CD4-positive, alpha-beta memory T cell (primary cell): ENCODE measurements at places on chromosomes 16 and 17. TPM values are rescaled to one million over a fixed set of nuclear protein-coding genes. Genes with fewer than 3 reads are reported as not detected.

HSD11B2 gene
- not detected for total RNA-seq

KRTAP17-1 gene
- not detected for total RNA-seq

ATAD5 gene
- total RNA-seq = 4.5 TPM

EFCAB13 gene
- total RNA-seq = 18.7 TPM

IFT20 gene
- 43.6 TPM for total RNA-seq

GRCh38 chr17:66843627-66844026, 8.7 kb downstream of the CACNG5 start:
- H3K27ac ChIP-seq = no peak overlapping the region
- no peaks in the 10 kb centered on the region for H3K4me1 ChIP-seq
- no peak overlapping the region for H3K4me3 ChIP-seq
- no peak for DNase-seq
- no peaks in the 10 kb centered on the region for H3K36me3 ChIP-seq

XYLT1 gene
- total RNA-seq = 48.5 TPM

NXPH3 gene
- total RNA-seq = not detected

- H3K4me3 ChIP-seq = no peak overlapping the region
- no peaks in the 10 kb centered on the region for H3K36me3 ChIP-seq
- H3K4me1 ChIP-seq = no peaks in the 10 kb centered on the region
These were observed 79.7 kb downstream of the VAT1L start for GRCh38 chr16:77868052-77868451.

- H3K36me3 ChIP-seq = no peaks in the 10 kb centered on the region
- H3K27me3 ChIP-seq = no peaks in the 10 kb centered on the region
- no peak overlapping the region for H3K27ac ChIP-seq
These were observed 13.3 kb downstream of the JPH3 start for GRCh38 chr16:87615621-87616041.

TERF2IP gene
- 108 TPM for total RNA-seq

- H3K27me3 ChIP-seq = no peaks in the 10 kb centered on the region
- no peaks in the 10 kb centered on the region for H3K36me3 ChIP-seq
- H3K4me3 ChIP-seq = no peak overlapping the region
- no peak overlapping the region for H3K27ac ChIP-seq
- DNase-seq = no peak
These were observed 48.9 kb downstream of the SLFN5 start for GRCh38 chr17:35291802-35292201.

PRR35 gene
- total RNA-seq = not detected

ATP6V0C gene
- total RNA-seq = 125 TPM

- no peak overlapping the region for H3K27ac ChIP-seq
- no peaks in the 10 kb centered on the region for H3K27me3 ChIP-seq
- no peak overlapping the region for H3K4me3 ChIP-seq
- H3K4me1 ChIP-seq = no peaks in the 10 kb centered on the region
- no peaks in the 10 kb centered on the region for H3K36me3 ChIP-seq
These were observed 108.0 kb downstream of the MRTFB start for GRCh38 chr16:14179116-14179515.

CCDC137 gene
- total RNA-seq = 29.3 TPM

DNA sequence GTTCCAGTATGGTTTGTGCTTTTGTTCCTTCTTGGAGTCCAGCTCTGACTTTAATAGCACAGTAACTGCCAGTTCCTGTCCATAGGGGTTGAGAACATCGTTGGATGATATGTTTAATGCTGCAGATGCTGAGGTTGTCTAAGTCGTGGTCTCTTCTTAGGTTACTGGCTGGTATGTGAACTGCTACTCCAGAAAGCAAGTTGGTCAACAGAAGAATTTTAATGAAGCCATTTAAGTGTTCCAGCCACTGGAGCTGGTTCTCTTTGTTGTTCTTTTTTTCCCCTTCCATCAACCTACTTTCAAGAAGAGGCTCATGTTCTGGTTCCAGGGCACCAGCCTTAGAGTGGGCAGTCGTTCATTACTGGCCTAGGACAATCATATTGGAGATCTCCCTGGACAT, 140.3 kb upstream of the TBX2 start:
- no peak overlapping the region for H3K27ac ChIP-seq
- H3K36me3 ChIP-seq = no peaks in the 10 kb centered on the region
- no peak overlapping the region for H3K4me3 ChIP-seq

DNA sequence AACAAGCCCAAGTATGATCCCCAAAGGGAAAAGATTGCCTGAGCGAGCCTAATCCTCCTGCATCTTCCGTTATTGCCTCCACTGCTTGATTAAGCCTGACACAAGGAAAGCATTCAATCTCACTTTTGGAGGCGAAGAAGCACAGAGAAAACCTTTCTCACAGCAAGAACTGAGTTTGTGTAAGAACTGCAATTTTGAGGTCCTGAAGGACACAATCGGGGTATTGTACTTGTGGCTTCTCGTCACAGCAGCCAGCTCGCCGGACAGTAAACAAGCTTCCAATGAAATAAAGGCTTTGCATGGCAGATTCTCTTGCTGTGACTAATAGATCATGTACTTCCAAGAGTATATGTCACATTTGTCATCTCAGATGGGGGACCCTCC, 18.7 kb upstream of the FOXF1 start:
- H3K27me3 ChIP-seq = peaks cover 22% of the 10 kb centered on the region
- H3K27ac ChIP-seq = no peak overlapping the region
- H3K4me1 ChIP-seq = no peaks in the 10 kb centered on the region
- no peak overlapping the region for H3K4me3 ChIP-seq

TMEM106A gene
- 12.8 TPM for total RNA-seq

DNA sequence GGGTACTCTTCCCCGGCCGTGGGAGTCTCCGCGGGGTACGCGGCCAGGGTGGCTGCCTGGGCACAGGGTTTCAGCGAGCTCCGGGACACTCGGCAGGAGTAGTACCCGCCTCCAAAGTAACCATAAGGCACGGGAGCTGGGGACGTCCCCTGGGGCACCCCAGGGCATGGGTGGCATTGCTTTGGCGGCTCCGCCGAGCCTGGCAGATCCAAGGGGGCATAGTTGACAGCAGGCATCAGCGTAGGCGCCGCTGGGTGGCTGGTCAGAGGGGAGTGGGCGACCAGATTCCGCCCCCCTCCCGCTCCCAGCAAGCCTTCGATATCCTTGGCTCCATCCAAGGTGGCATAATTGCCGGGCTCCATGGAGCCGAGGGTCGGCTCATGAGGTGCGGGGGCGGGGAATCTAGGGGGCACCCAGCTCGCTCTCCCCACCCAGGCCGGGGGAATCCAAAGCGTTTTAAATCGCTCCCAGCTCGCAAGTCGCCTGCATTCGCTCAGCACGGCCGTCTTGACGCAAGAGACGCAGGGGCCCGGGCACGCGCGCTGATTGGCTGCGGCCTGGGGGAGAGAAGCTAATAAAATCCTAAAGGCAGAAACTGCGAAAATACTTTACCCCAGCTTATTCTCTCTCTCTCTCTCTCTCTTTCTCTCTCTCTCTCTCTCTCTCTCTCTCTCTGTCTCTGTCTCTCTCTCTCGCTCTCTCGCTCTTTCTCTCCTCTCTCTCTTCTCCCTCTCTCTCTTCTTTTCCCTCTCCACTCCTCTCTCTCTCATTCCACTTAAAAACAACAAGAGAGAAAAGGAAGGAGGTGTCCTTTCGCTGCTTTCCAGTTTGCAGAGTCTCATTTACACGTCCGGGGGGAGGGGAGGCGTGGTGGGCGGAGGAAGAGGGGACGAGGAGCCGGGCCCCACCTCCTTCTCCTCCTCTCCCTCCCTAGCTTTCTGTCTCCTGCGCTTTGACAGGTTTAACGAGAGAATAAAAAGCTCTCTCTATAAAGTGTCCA, at the start of gene HOXB13:
Gene HOXB13 (minus strand): TSS at position 519 of the 1,000 bp plus-strand sequence. CDS start 157 bp downstream, at position 362.
- no peak within 1 kb of the TSS for H3K27ac ChIP-seq
- no peak within 1 kb of the TSS for H3K4me3 ChIP-seq
- peaks cover 89% of the 10 kb centered on the region for H3K27me3 ChIP-seq

DNA sequence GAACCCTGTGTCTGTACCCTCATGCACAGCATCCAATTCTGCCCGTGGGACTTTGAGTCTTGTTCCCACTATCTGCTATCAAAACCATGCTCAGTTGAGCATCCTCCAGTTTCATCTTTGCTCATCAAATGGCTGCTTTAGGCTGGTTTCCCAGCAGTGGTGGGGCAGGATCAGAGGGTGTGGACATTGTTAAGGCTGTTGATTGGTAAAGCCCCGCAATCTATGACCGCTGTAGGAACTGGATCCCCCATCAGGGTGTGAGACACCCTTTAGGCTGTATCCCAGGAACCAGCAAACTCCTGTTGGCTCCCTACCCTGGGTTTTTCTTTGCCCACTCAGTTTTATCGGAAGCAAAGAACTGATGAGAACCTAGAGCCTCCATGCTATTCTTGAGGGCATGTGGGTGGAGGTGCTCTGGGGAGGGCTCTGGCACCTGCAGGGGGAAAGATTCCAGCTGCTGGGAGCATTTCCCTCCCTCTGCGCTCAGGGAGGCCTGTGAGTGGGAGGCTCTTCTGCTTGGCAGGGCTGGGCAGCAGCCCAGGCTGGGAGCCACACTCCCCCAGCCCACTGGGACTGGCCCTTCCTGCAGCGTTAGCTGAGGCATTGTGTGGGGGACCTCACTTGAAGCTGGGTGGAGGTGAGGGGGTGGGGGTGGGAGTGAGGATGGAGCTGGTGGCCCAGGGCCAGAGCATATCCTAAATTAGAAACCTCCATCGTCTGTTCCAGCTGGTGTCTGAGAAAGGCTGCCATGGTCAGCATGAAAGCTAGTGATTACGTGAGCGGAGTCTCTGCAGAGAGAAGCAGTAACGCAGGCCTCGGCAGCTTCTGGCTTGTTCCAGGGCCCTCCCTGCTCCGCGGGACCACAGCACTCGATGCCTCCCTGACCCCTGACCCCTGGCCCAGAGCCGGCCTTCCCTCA, 160.6 kb downstream of the IRF8 start:
- no peak for DNase-seq
- no peak overlapping the region for H3K4me3 ChIP-seq
- no peaks in the 10 kb centered on the region for H3K27me3 ChIP-seq

DNA sequence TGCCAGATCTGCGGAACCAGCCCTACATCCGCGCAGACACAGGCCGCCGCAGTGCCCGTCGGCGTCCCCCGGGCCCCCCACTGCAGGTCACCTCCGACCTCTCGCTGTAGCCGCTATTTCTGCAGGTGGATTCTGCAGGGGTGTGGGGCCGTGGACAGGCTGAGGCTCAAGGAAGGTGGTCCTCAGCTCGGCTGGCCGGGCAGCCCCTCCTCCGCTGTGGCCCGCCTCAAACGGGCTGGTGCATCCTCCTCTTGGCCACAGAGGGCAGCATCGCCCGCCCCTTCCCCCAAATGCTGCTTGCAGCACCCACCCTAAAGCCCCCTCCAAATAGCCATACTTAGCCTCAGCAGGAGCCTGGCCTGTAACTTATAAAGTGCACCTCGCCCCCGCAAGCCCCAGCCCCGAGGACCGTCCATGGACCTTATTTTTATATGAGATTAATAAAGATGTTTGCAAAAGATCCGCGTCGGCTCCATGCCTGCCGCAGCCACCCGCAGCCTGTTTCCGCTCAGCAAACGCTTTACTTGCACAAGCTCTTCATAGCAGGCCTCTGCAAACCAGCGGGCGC, 14.9 kb downstream of the SPATA32 start:
- H3K4me1 ChIP-seq = peaks cover 75% of the 10 kb centered on the region
- peak overlapping the region; percentile 81 for H3K4me3 ChIP-seq
- no peaks in the 10 kb centered on the region for H3K27me3 ChIP-seq
- H3K36me3 ChIP-seq = peaks cover 55% of the 10 kb centered on the region

- no peak overlapping the region for H3K27ac ChIP-seq
- DNase-seq = no peak
- H3K36me3 ChIP-seq = peaks cover 26% of the 10 kb centered on the region
- H3K4me1 ChIP-seq = no peaks in the 10 kb centered on the region
- no peak overlapping the region for H3K4me3 ChIP-seq
These were observed 18.9 kb downstream of the C16orf90 start for GRCh38 chr16:3476409-3476808.

- no peak for DNase-seq
- no peaks in the 10 kb centered on the region for H3K36me3 ChIP-seq
- peak overlapping the region; percentile 45 for H3K4me3 ChIP-seq
- H3K4me1 ChIP-seq = peaks cover 43% of the 10 kb centered on the region
- peak overlapping the region; percentile 53 for H3K27ac ChIP-seq
These were observed 14.7 kb upstream of the PLLP start for GRCh38 chr16:57299009-57299718.

DNA sequence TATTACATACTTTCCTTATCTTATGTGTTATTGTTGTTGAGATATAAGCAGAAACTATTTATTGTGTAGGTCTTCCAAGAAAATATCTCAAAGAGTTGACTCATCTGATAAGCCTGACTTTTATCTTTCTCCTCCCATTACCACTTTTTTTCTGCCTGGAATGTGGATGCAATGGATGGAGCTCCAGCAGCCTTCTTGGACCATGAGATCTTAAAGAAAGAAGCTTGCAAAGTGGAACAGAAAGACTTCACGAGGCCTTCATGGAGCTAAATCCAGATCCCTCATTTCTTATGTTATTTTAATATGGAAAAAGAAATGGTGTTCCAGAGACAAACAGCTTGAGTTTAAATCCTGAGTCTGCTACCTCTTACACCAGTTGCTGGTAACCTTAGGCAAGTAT, 237.6 kb upstream of the FOXF1 start:
- H3K27ac ChIP-seq = no peak overlapping the region
- no peak overlapping the region for H3K4me3 ChIP-seq
- no peaks in the 10 kb centered on the region for H3K27me3 ChIP-seq
- H3K36me3 ChIP-seq = no peaks in the 10 kb centered on the region

DNA sequence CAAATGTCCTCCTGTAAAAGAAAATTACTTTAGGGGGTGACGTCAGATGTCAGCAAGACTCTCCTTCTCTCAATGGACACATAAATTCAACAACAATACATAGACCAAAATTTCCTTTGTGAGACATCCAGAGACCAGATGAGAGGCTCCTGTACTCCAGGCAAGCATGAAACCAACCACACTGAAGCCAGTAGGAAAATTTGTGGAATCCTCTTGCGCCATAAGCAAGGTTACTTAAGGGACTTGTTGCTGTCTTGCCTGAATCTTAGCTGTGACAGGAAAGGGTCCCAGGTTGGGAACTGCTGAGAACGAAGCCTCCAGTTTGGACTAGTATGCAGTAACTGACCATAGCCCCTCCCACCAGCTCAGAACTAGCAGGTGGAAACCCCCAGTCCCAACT, 56.0 kb downstream of the CEP112 start:
- H3K27me3 ChIP-seq = no peaks in the 10 kb centered on the region
- no peak overlapping the region for H3K4me3 ChIP-seq
- no peak overlapping the region for H3K27ac ChIP-seq
- no peaks in the 10 kb centered on the region for H3K4me1 ChIP-seq

SOX9 gene
- not detected for total RNA-seq

CAVIN1 gene
- total RNA-seq = 0.52 TPM

GRCh38 chr17:80978499-80979497, 12.8 kb upstream of the CHMP6 start:
- no peaks in the 10 kb centered on the region for H3K27me3 ChIP-seq
- no peak for DNase-seq
- H3K4me3 ChIP-seq = no peak overlapping the region
- no peaks in the 10 kb centered on the region for H3K36me3 ChIP-seq

- H3K4me3 ChIP-seq = no peak overlapping the region
- H3K36me3 ChIP-seq = no peaks in the 10 kb centered on the region
- H3K4me1 ChIP-seq = peaks cover 90% of the 10 kb centered on the region
- H3K27ac ChIP-seq = no peak overlapping the region
These were observed 126.3 kb downstream of the ZNF778 start for GRCh38 chr16:89343501-89344457.
